Activated CD4-positive, alpha-beta T cell treated with anti-CD3 and anti-CD28 coated beads for 36 hours (primary cell): ENCODE measurements at places on chromosomes 1 and 21. TPM values are rescaled to one million over a fixed set of nuclear protein-coding genes. Genes with fewer than 3 reads are reported as not detected.
A peak's percentile ranks its signal among the peaks of the same experiment; 100 is the strongest.

GRCh38 chr1:65512967-65513780 lies 92.7 kb downstream of the LEPR start:
- DNase-seq = no peak

DNA sequence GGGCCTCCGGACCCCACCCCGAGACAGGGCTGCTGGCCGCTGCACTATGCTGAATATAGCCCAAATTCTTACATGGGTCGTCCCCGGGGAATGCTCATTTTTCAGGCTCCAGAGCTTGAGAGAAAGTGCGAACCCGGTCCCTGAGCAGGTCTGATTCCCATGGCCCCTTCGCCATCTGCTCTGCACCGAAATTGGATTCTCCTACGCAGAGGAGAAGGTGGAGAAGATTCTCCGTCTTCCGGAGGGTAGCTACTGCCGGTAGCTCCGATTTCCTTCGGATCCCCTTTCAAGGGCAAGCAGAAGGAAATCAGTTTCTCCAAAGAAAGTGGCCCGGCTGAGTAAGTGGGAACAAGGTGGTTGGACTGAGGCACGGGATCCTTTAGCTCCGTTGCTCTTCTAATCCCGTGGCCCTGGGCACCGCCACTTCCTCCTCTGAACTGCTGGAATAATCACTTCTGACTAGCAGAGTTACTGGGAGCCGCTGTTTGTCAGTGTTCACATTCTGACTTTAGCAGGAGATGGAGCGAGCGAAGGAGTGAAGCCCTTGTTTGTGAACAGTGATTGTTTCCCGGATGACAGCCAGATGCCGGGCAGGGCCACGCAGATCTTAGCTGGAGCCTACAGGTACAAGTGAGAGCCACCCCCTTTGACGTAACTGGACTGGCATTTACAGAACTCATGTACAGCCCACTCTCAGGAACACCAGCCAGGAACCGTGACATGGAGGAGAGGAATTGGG lies 1.1 kb upstream of the ZNF496 start:
- no peak for DNase-seq

GPR157 gene
- total RNA-seq = 3.6 TPM

GRCh38 chr1:78640462-78640861 lies 9.2 kb upstream of the IFI44 start:
- DNase-seq = no peak

GRCh38 chr21:45123440-45123839 lies 49.1 kb downstream of the ADARB1 start:
- no peak for DNase-seq

SLAMF9 gene
- not detected for total RNA-seq

DNA sequence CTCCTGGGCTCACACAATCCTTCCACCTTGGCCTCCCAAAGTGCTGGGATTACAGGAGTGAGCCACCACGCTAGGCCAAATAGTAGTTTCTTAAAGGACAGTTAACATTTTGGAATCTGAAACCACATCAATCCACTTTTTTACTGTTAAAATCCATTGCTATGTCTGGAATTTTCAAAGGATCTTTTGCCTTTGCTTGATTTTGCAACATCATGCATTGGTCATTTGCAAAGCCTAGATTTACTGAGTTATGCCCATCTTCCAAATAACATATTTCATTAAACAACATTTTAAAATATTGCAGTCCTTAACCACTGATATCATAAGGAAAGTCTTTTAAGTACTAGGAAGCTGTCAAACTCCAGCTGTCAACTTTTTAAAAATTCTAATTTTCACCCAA lies 3.3 kb downstream of the POGZ start:
- no peak for DNase-seq

SLC44A5 gene
- total RNA-seq = not detected

- DNase-seq = no peak
Measured at GRCh38 chr1:221751226-221751887, 9.5 kb upstream of the DUSP10 start.

- no peak for DNase-seq
Measured at GRCh38 chr1:206859082-206859521, 6.3 kb upstream of the IL20 start.

GRCh38 chr21:41781050-41781410 lies 14.2 kb upstream of the RIPK4 start:
- no peak for DNase-seq

DNA sequence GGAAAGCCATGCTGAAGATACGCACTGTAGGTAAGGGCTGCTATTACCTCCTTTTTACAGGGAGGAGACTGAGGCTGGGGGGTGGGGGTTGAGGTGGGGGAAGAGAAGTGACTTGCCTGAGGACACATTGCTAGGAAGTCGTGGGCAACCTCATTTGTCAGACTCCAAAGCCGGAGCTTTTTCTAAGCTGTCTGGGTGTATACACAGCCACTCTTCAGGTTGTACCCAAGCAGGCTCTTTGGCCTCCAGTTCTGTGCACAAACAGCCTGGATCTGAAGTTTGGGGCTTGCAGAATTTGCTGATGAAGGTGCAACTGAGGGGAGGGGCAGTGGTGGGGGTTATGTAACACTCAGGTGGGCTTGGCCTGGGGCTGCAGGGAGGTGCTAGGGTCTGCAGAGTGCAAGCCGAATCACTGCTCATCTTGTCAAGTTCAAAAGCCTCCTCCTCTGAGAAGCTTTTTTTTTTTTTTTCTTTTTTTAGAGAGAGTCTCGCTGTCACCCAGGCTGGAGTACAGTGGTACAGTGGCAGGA lies 16.9 kb downstream of the TINAGL1 start:
- no peak for DNase-seq

GRCh38 chr1:207070811-207071210 lies 17.7 kb downstream of the PFKFB2 start:
- DNase-seq = no peak

DNA sequence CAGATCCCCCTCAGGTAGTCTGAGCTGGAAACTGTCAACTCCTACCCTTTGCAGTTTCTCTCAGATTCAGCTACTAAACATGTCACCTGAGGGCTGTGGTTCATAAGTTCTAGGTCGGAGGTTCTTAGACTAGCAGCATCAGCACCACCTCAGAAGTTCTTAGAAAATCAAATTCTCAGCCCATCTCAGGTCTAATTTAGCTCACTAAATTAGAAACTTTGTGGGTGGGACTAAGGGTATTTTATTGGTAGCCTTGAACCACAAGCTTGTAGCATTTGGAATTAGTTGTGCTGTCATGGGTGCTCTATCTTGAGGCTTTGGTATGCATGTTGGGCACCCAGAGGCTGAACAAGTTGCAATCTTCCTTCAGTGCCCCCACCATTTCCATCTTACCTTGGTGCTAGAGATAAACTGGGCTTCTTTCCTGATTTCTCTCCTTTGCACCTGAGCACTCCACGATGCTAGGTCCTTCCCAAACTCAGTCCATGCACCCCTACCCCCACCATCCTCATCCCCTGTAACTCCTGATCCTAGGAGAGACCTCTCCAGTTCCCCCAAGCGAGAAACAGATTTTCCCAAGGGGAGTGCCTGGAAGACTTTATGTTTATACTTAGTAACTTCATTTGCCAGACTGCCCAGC lies 54.2 kb downstream of the S1PR1 start:
- peak; percentile 49 for DNase-seq

DNA sequence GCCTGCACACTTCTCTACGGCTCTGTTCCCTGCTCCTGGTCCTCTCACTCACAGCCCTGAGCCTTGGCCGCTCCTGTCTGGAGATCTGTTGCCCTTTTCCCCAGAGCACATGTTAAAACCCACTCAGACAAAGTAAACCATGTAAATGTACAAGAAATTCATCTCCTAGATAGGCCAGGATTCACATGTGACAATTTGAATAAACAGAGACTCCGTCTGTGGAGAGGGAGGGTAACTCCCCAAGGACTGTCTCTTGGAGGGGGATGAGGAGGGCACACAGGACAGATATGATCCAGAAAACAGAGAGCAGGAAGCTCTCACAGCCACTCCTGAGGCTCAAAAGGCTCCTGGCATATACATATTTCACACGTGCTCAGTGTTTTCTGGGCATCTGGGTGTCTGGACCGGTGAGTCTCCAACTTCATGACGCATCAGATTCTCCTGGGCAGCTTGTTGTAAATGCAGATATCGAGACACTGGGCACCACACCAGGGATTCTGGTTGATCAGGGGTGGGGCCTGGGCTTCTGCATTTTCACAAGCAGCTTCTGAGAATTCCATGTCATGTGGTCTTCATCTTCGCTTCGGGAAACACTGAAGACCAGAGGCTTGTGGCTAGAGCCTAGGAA lies 6.4 kb upstream of the KAZN start:
- no peak for DNase-seq

- DNase-seq = peak; percentile 16
Measured at GRCh38 chr1:61083013-61083806, 849 bp downstream of the NFIA start.

GRCh38 chr1:68319907-68320306 lies 87.6 kb upstream of the WLS start:
- no peak for DNase-seq

- no peak for DNase-seq
Measured at GRCh38 chr1:38101037-38101785, 54.6 kb upstream of the POU3F1 start.

- DNase-seq = no peak
Measured at GRCh38 chr1:46675549-46676314, 4.1 kb downstream of the TEX38 start.

DNA sequence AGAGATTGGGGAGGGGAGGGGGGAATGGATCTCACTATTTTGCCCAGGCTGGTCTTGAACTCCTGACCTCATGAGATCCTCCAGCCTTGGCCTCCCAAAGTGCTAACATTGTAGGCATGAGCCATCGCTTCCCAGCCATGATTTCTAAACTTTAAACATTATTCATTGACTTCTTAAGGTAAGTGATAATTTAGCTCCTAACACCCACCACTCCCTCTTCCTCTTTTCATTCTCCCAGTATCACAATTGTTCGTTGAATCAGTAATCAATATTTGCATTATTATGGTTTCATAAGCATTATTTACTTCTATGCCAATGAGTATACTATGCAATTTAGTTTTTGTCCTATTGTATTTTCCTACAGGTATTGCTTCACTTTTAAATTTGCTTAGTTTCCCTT lies 33.6 kb upstream of the SFPQ start:
- no peak for DNase-seq

DNA sequence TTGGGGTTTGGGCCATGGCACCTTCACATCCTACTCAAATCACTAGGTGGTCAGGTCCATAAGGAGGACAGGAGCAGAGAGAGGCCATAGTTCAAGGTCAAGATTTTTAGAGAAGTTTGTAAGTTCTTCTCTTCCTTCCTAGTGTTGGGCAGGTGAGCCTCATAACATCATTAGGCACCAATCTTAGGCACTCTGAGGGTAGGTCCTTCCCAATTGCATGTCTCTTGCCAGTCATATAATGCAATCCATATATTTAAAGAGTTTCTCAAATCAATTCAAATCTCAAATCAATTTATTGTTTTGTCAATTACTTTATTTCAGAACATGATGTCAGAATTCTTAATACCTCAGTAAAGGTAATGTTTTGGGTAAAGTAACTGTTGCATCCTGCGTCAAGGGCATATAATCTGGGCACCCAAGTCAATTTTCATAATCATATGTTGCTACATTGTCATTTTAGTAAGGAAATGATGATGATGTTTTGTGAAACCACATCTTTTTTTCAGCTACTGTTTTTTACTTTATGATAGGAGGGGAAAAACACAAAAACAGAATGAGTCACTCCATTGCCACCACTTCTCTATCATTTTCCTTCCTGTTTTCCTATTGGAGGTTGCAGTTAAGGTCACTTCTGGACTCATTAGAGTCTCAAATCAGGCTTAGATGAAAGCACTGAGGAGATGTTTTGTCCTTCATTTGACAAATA lies 122.7 kb downstream of the UCHL5 start:
- no peak for DNase-seq

FMO5 gene
- total RNA-seq = 0.53 TPM

DNA sequence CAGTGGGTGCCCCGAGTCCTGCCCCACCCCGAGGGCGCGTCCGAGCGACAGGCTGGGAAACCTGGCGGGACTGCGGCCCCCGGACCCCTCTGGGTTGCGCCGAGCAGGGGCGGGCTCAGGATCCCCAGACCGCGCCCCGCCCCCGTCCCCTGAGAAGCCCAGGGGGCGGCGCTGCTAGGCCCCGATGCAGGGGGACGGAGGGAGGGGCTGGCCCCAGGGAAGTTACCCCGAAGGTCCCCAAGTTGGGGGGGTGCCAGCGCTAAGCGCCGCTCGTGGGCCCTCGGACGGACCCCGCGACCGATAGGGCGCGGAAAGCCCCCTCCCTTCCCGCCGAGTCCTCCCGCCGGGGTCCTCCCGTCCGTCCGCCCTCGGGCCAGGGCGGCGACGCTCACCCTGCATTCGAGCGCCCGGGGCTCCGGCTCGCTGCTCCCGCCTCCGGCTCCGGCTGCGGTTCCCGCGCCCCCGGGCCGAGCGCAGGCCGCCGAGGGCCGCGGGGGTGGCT lies 414 bp downstream of the GPR153 start:
- peak; percentile 42 for DNase-seq

DNA sequence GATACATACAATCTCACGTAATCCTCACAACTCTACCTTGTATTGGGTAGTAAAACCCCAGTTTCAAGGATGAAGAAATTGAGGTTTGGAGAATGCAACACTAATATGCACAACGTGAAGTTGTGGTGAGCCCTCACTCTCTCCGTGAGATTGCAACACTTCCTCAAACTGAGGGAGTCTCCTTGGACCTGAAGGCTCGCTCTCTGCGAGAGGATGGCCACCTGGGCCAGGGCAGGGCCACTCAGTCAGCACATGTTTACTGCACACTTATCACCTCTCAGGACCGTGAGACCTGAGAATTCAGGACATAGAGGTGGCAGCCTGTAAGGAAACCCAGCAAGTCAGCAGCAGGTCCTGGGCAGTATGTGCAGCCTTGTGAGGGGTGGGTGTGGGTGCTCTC lies 8.7 kb downstream of the SH3BP5L start:
- no peak for DNase-seq

DNA sequence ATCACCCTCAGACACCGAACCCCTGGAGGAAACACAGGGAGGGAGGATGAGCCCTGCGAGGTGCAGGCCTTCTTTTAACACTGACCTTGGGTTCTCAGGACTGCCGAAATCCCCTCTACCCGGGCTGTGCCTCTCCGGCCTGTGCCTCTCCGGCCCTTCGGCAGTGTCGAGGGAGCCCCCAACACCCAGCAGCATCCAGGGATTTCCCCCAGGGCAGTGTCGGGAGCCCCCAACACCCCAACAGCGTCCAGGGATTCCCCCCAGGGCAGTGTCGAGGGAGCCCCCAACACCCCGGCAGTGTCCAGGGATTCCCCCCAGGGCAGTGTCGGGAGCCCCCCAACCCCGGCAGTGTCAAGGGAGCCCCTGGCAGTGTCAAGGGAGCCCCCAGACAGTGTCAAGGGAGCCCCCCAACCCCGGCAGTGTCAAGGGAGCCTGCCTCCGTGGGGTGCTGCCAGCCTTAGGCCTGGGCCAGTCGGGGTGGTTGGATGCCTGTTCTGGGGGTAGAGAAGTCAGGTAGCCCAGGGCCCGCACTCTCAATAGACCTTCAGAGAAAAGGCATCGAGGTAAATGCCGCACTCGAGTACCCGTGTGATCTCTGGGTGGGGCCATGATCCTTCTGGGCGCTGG lies 57.5 kb downstream of the PRKCZ start:
- DNase-seq = no peak

GRCh38 chr1:244603498-244603897 lies 49.4 kb upstream of the DESI2 start:
- no peak for DNase-seq

DNA sequence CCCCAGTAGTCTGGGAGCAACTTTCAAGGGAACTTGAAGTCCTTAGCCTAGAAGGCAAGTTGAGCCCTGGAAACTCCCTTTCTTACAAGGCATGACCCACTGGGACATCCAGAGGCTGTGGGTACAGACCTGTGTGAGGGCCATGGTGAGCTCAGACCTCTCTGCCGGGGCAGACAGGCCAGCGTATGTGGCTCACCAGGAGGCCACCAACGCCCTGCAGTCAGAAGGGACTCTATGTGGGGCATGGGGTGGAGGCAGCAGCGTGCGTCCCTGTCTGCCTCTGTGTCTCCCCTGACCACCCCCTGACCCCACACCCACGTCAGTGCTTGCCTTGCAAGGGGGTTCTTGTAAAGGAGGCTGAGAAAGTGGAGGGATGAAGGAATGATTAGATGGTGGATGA lies 10.8 kb downstream of the COQ8A start:
- no peak for DNase-seq
